IMR-90 (cell line): ENCODE measurements at places on chromosomes 4 and X. TPM values are rescaled to one million over a fixed set of nuclear protein-coding genes. Genes with fewer than 3 reads are reported as not detected.

The COL25A1 gene
- polyA plus RNA-seq, result 0.05 TPM in 1 of 2 replicates, not detected in the other

The TLR10 gene
- not detected in 2 replicates for polyA plus RNA-seq

The FAT1 gene
- 156 and 171 TPM in 2 replicates for polyA plus RNA-seq

The SPARCL1 gene
- not detected in 2 replicates for polyA plus RNA-seq

The NR3C2 gene
- polyA plus RNA-seq, result 0.90 and 1.1 TPM in 2 replicates

GRCh38 chr4:144787365-144788258, 141.7 kb downstream of the HHIP start:
- DNase-seq, result peak; percentile 49

DNA sequence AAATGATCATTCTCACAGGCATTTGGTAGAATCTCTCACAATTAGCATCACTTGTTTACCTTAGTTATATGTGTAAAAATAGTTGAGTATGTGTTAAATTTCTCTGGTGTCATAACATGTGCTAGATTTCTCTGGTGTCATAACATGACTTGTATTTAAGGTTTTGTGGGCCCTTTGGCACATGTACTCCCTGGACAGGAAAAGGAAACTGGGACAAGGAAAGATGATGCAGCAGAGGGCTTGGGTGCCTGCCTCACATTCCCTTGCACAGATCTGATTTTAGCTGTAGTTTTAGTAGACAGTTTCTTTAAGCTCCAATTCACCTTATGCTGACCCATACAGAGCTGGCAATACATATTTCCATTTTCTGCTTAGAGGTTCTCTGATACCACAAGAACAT, 726.0 kb downstream of the C4orf33 start:
- no peak for DNase-seq

- no peak for DNase-seq
These were observed 25.4 kb upstream of the GNRHR start for GRCh38 chr4:67779631-67780030.

DNA sequence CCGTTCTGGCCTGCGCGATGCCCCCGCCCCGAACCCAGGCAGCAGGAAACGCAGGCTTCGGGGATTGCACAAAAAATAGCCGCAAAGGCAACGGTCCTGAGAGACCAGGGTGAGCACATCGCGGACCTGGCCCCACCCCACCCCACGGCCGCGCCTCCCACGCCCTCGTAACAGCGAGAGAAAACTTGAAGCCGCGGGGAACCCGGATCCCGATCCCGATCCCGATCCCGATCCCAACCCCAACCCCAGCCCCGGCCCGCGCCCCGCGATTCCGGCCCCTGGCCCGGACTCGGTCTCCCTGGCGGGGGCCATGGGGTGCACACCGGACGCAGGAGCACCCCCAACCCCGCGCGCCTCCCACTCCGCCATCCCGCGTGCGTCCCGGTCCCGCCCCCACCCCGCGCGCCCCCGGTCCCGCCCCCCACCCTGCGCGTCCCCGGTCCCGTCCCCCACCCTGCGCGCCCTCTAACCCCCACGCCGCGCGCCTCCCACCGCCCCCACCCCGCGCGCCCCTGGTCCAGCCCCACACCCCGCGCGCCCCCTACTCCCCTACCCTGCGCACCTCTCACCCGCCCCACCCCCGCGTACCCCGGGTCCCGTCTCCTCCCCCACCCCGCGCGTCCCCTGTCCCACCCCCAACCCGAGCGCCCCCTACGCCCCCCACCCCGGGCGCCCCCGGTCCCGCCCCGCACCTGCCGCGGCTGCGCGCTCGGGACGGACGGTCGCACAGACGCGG, 29.0 kb downstream of the NOP14 start:
- peak; percentile 24 for DNase-seq

- no peak for DNase-seq
These were observed 352.0 kb upstream of the GALNTL6 start for GRCh38 chr4:171461191-171461590.

DNA sequence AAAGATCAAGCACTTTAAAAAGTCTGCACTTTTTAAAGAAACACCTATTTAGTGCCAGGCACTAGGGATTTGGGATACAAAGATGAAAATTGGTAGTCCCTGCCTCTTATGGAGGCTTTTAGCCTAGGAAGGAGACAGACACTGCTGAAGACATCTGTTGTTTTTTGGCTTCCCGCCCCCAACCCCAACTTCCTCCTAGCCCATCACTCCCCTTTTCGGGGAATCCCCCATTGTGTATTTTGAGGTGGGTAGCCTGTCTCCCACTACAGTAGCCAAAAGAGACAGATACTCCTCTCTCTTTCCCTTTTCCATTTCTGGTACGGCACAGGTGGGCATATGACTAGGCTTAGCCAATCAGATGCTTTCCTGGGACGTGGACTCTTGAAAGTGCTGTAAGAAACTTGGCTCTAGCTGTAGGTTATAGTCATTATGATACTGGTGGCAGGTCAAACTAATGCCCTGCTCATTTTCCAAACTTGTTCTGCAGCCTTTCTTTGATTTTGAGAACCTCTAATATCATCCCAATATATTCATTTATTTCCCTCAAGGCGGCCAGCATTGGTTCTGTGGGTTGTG, 194.6 kb upstream of the RBPJ start:
- no peak for DNase-seq

- peak; percentile 5 for DNase-seq
These were observed 195.9 kb downstream of the CPEB2 start for GRCh38 chr4:15198070-15198727.

- no peak for DNase-seq
These were observed 16.9 kb downstream of the CYBB start for GRCh38 chrX:37796805-37797204.

DNA sequence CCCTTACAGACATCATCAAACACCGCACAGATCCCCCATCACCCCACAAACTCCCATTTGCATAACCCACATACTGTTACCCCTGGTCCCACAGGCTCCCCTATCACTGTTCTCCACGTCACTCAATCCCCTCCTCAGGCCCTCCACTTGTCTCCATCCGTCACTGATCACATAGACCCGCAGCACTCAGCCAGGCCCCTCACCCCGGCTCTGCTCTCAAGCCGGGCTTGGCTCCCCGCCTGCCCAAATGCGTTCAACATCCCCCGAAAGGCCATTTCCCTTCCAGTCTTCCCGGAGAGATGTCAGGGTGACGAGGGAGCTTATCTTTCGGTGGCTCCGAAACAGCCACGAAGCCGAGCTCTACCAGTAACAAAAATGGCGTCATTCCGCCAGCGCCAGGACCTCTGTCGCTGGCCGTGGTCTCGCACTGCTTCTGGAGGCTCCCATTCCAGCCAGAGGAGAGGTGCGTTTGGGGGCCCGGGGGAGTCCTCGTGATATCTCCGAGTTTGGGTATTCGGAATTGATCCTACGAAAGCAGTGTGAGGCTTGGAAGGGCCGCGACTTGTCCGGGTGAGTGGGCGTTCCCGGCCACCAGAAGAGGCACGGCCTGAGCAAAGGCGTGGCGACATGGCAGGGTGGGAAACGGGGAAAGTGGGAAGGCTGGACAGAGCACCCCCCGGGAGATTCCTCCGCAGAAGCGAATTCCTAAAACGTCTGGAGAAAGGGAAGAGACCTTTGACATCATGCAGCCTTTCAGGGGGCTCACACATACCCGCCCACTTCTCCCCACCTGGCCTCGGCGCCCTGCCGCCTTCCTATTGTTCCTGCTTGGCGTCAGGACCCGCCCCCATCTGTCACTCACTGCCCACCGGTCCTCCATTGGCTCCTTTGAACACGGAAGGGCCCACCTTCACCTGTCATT, at the start of gene ZNF630:
Gene ZNF630, minus strand, starts transcription at position 577 of the 922 bp plus-strand sequence. CDS start 4,754 bp downstream, outside the sequence.
- DNase-seq, result peak; percentile 6

DNA sequence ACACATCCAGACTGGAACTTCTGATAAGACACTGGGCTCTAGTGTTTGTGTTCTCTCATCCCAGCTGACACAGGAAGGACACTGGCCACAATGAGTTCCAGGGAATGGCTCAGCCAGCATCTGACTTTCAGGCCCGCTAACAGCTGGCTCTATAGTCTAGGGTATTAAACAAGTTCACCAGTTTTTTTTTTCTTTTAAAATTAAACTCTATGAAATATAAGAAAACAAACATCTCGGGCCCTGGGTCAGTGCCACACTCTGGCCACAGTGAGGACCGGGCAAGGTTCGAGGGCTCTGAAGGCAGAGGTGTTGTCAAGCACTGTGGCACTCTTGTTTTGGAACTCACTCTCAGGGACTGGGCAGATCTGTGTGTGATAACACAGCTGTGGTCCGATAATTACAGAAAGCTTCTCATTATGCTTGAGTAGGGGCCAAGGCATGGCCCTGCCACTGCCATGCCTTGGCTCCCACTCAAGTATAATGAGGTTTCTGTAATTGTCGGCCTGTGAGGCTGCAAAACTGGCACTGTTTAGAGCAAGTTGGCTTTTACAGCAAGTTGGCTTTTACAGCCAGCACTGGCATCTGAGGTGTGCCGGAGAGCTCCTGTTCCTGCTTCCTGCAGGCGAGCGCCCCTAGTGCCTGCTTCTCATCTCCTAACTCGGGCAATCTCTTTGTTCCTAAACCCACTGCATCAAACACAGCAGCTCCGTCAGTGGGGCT, 62.8 kb downstream of the PPP1R2C start:
- no peak for DNase-seq

DNA sequence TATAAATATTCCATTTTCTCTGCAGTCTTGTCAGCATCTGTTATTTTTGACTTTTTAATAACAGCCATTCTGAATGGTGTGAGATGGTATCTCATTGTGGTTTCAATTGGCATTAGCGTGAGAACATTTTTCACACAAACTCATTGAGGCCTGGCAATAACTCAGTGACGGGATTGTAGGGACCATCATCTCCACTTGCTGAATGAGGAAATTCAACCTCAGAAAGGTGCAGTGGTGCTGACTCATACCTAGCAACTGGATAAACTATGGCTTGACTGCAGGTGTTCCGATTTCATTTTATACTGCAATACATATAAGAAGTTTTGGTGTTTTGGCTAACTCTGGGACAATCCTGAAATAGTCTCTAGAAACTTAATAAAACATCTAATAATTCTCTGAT, 88.3 kb upstream of the DDIT4L start:
- DNase-seq, result no peak

DNA sequence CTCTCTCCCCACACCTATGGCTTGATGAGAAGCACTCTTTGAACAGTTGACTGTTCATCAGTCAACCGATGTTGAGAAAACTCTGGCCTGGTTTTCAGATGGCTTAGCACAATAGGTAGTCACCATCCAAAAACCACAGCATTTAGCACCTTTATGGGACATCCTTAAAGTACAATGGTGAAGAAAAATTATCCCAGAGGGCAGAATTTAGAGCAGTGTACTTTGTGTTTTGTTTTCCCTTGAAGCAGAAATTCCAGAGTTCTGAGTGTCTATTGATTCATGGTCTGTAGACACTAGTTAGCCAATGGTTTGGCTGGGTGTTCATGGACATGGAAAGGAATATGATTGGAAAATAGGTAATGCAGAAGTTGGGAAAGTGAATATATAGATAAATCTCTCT, 487.0 kb downstream of the PDHA2 start:
- no peak for DNase-seq

DNA sequence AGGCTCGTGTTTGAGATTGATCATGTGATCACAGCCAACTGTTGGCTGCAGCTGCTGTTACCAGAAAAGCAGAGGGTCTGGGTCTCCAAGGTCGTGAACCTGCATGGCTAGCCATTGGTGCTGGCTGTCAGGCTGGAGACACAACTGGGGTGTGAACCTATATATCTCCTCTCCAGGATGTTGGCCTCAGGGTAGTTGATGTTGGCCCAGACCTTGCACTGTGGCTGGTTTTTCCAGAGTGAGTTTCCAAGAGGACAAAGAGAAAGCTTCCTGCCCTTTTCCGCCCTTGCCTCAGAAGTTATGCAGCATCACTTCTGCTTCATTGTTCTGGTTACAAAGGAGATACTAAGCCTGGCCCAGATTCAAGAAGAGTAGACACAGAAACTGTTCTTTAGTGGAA, 607.8 kb upstream of the HS3ST1 start:
- no peak for DNase-seq

DNA sequence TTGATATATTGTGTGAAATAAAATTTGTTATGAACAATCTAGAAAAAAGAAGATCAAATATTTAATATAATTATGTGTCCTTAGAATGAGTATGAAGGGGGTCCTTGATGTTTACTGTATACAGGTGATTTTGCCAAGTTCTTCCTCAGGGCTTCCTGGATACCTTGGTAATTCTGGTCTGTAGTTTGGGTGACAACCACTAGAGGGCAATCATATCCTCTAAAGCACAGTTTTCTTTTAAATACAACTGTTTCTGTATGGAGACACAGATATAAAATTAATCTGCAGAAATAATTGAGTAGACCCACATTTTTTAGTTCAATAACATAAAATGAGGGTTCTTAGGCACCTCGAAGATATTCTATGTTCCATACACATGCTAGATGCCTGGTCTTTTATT, 157.7 kb downstream of the SPANXN1 start:
- DNase-seq, result peak; percentile 15

DNA sequence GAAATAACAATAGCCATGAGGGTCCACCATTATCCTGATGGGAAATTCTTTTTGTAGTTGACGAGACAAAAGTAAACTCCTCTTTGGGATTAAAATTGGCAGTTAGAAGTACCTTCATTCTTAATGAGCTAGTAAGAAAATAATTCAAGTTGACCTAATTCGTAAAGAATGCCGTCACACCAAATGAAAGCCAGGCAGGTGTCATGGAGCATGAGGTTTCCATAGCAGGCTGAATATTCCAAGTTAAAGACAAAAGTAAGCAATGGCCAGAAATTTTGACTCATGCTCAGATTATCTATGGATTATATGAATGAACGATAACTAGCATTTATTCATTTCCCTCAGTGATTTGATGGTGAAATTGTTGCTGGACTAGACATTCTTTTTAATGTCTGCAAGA, 192.2 kb upstream of the FAT1 start:
- DNase-seq, result no peak

- peak; percentile 94 for DNase-seq
These were observed 3.5 kb downstream of the AP1AR start for GRCh38 chr4:112234952-112235609.

DNA sequence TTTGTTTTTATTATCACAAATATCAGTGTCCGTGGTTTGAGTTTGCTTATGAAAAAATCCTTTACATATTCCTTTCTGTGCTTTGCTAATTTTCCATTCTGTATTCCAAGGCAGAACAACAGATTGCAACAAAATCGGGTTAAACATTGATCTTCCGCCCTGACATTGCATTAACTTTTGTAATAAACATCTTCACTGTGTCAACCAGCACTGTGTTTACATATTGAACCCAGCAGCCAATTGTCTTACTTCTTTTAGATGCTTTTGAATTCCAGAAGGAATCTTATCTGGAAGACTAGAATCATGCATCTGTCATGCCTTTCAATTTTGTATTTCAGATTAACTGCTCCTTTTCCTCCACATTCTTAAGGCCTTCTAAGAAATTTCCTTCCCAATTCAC, 147.8 kb upstream of the CXXC4 start:
- no peak for DNase-seq

- peak; percentile 28 for DNase-seq
These were observed 99.5 kb downstream of the PPP2R2C start for GRCh38 chr4:6372649-6373525.

- no peak for DNase-seq
These were observed 175.9 kb downstream of the SLC39A8 start for GRCh38 chr4:102169345-102169744.

DNA sequence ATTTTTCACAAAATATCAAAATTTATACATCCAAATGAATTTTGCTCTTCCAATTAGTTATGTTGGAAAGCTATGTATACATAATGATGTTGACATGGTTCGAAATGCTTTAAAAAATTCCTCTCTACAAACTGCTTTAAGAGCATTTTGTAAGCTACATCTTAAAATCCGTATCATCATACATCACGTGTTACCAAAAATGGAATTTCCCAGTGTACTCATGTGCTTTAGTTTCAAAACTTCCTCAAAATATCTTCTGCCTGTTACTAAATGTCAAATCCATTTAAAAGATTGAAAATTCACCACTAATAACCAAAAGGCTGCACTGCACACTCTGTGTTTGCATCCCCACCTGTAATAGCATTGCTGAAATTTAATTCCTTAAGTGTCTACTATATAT, 87.9 kb downstream of the WDFY3 start:
- DNase-seq, result peak; percentile 31
